ENCODE measurements at places on chromosomes 2 and 18.

DNA sequence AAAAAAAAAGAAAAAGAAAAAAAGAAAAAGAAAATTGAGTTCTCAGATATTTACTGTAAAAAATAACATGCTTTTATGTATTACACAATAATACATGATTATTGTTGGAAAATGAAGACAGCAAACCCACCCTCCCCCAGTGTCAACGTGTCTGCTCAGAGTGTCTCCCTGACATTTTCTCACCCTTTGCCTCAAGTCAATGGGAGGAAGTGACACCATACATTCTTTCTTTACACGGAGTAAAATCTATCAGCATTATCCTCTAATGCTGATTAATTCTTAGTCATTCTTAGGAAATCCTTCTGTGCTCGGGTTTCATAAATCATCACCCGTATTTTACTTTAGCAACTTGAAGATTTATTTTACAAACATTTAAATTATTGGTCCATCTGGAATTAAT lies 32.0 kb downstream of the CTAGE1 start:
- no peak for DNase-seq

DNA sequence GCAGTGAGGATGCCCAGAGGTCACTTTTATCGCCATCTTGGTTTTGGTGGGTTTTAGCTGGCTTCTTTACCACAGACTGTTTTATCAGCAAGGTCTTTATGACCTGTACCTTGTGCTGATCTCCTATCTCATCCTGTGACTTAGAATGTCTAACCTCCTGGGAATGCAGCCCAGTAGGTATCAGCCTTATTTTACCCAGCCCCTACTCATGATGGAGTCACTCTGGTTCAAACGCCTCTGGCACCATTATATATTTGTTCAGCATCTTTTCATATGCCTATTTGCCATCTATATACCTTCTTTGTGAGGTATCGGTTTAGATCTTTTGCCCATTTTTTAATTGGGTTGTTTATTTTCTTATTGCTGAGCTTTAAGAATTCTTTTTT lies 7.2 kb upstream of the CCNT2 start:
- DNase-seq: no peak

DNA sequence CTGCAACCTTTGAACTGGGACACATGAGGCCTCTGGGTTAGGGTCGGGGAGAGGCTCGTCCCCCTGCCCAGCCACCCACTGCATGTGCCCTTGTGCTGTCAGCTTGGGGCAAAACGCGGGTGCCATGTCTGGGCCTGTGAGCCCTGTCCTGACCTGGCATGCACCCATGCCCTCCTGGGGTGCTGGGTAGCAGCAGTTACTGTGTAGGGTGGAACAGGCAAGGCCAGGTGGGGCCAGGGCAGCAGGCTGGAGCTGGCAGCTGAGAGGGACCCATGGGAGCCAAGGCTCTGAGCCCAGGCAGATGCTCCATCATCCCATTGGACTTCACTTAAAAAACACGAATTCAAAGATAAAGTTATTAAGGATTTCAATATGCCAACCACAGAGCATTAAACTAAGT lies 133.8 kb upstream of the REV1 start:
- DNase-seq: no peak

- DNase-seq: no peak
Observed at GRCh38 chr2:59301466-59302402, 1060.6 kb upstream of the FANCL start.

DNA sequence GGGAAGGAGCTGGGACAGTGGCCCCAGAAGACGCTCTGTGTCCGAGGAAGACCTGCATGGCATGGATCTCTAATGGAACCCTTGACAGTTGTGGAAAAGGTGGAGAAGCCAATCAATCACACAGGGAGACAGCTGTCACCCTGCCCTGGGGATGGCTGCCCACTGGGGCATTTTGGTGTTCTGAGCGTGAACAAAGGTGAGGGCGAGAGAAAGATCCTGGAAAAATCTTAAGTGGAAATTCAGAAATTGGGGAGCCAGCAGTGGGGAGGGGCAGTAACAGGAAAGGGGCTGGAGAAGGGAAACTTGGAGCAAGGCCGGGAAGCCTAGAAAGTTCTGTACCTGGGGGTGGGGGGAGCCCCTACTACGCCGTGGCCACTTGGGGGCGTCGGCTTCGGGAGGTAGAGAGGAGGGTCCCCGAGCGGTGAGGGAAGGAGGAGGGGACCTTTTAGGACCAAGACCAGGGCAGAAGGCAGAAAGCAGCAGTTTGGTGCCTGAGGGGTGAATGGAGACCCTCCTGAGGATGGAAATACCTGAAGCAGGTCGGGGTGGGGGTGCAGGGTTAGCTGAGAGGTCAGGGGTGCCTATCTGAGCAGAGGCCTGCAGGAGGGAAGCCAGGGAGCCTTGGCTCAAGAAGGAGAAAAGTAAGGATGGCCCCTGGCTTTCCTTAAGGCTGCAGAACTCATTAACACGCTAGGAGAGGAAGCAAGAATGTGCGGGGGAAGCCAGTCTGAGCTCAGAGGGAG lies 30.0 kb downstream of the NGEF start:
- DNase-seq: no peak

DNA sequence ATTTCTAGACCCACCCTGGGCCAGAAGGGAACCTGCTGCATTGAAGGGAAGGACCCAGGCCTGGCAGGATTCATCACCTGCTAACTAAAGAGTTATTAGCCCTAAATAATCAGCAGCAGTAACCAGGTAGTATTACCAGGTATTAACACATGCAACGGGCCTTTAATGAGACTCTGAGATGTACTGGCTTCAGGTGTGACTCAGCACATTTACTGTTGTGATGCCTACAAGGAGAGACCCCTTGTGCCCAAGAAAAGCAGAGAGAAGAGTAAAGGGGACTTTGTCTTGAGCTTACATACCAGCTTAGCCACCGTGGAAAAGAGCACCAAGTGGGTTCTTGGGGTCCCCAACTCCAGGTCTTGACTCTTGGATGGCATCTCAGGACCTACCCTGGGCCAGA lies 243.1 kb upstream of the SLC39A10 start:
- no peak for DNase-seq

GRCh38 chr2:61055557-61055956 lies 10.1 kb upstream of the SANBR start:
- DNase-seq: no peak

DNA sequence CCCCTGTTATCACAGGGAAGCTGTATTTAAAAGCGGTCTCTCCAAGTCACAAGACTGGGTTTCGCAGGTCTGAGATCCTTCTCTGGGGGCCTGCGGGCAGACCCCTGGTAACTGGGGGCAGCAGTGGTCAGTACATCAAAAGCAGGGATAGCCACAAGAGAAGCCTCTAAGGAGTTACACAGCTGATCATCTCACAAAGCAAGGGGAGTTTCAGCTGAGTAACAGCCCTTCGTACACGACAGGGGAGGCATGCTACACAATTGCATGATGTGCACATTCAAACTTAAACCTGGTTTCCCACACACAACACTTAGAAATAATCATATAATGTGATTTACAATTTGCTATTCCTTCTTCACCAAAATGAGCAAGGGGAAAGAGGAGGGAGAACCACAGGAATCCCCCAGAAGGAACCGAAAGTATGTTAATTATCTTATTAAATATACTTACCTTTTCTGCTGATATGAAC lies 87.5 kb downstream of the TMEM131 start:
- no peak for DNase-seq

DNA sequence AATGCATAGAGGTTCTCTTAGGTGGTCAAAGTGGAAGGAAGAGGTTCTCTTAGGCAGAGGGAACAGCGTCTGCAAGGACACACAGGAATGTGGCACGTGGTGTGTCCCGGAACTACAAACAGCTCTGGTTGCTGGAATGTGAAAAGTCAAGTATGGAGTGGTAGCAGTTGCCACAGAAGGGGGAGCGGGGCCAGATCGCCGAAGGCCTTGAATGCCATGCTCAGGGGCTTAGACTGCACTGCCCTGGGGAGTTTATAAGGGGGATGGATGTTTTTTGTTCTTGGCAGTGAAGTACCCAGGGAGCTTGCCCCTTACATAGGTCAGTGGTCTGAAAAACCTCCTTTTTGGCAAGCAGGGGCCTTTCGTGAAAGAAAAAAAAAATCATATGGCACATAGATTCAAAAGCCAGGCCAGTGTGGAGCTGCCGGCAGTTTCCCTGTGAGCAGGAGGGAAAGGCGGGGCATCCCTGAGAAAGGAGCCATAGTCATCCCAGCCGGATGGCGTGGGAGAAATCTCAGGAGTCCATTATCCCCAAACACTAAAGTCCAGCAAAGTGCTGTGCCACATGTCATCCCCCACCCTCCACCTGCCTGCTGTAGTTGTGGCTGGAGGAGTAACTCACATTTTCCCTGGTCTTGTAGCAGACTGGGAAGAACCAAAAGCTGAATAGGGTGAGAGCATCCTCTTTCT lies 45.4 kb downstream of the GORASP2 start:
- DNase-seq: no peak
